ENCODE measurements at places on chromosomes 3 and 15.

DNA sequence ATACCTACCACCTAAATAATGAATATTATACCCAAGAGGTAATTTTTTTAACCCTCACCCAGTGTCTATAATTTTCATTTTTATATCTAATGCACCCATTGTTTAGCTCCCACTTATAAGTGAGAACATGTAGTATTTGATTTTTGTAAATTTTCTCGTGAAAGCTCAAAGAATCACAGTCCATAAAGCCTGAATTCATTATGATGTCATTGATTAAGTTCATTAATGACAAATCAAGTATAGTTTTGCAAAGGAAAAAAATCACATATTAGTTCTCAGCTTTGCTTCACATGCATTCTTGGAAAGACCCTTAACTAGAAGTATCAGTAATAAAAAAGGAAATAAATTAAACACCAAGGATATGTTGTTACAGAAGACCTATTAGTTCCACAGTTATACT, 425.3 kb upstream of the UBE2E2 start:
- no peak overlapping the region for H3K4me3 ChIP-seq
- DNase-seq, result no peak
- no peak overlapping the region for H3K27ac ChIP-seq

DNA sequence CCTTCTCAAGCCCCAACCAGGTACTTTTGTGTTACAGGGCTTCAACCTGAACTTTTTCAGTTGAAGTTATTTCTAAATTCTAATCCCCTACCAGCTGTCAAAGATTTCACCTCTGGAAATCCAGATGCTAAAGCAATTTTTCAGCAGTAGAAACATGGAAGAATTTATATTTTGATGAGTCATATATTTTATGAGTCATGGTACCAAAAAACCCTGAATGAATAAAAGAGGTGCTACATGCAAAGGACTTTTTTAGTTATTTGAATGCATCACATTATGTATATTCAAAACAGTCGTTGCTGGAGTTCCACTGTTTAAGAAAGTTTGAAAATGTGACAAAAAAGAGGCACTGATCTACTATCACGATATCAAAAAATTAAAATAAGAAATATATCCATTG, 96.0 kb upstream of the ZNF385D start:
- DNase-seq, result no peak
- no peaks in the 10 kb centered on the region for H3K4me1 ChIP-seq
- H3K27me3 ChIP-seq, result no peaks in the 10 kb centered on the region
- H3K36me3 ChIP-seq, result no peaks in the 10 kb centered on the region
- H3K4me3 ChIP-seq, result no peak overlapping the region
- no peak overlapping the region for H3K27ac ChIP-seq

DNA sequence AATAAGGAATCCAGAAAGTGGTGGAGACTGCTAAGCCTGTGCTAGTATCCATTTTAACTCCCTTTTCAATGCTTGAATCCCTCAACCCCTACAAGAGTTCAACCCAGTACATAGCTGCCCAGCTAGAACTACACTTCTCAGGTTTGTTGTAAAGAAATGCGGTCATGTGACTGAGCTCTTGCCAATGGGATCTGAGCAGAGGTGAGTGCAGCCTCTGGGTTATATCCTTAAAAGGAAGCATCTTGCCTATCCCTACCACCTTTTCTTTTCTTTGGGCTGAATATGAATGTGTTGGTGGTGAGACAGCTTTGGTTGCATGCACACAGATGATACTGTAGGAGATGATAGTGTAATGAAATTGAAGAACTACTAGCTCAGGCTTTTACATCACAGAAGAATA, 139.7 kb downstream of the CADPS start:
- no peak overlapping the region for H3K4me3 ChIP-seq
- no peaks in the 10 kb centered on the region for H3K4me1 ChIP-seq
- no peak for DNase-seq
- H3K36me3 ChIP-seq, result no peaks in the 10 kb centered on the region
- H3K27ac ChIP-seq, result no peak overlapping the region

DNA sequence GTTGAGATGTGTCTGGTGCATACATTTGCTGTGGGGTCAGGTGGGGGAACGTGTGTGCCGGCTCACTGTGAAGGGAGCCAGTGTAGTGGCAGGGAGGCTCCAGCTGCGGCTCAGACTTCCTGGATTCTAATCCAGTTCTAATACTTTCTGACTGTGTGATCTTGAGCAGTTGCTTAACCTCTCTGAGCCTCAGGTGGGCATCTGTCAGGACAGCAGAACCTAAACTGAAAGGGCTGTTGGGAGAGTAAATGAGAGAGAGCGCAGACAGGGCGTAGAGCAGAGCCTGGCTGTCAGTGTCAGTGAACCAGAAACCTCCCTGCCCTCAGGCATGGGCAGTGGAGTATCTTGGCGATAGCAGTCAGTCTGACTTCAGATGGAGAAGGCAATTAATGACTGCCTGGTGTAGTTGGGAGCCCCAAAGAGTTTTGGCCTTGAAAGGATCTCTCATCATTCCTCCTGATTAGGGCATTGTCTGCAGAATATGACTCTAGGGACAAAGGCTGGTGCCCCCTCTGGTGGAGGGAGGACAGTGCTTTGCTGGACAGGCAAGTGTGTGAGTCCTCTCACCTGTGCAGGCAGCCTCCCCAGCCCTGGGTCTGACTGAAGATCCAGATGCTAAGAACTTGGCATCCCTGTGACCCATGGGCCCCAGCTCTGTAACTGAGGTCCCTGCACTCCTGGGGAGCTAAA, 9.6 kb downstream of the KBTBD13 start:
- peak overlapping the region; percentile 96 for H3K27ac ChIP-seq
- no peak overlapping the region for H3K4me3 ChIP-seq
- peak; percentile 71 for DNase-seq
- peaks cover 94% of the 10 kb centered on the region for H3K4me1 ChIP-seq

DNA sequence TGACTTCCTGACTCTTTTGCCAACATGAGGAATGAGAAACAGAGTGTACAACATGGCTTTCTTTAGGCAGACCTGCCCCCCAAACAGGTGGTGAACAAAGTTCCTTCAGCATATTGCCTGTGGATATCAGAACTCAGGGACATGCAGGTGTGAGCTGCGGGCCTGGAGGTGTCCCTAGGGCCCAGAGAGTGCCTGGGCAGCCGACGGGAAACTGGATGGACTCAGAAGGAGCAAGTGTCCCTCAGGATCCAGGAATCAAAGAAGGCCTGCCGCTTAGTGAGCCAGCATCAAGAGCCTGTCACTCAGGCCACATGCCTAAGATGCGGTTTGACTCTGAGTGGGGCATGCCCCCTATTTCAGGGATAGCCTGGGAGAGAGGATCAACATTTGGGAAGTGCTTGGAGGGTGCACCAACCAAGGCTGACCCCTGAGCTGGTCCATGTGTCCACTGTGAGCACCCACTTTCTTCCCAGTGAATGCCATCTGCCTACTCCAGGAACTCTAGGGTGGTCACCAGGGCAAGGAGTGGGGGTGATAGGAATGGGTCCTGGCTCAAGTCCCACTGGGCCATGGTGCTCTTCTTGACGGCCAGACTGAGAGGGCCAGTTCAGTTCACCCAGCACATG, 16.1 kb upstream of the POLR2M start:
- H3K4me1 ChIP-seq, result peaks cover 68% of the 10 kb centered on the region
- H3K27ac ChIP-seq, result peak overlapping the region; percentile 57
- no peak for DNase-seq

DNA sequence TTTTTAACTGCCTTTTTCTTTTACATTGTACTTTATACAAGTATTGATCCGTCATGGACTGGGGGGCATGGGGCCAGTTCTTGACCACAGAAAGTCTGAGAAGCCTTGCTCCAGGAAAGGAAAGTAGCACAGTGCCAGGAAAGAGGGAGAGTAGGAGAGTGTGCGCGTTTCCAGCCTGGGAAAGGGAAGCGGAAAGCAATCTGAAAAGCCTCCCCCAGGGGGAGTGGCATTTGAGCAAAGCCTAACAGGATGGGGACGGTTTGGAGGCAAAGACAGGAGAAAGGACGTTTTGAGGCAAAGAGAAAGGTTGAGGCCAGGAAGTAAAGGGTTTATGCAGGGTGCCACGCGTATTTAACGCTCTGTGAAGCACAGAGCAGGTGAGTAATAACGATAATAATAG, 116.9 kb downstream of the RORA start:
- H3K4me1 ChIP-seq, result no peaks in the 10 kb centered on the region
- H3K4me3 ChIP-seq, result no peak overlapping the region

- no peaks in the 10 kb centered on the region for H3K36me3 ChIP-seq
- no peak overlapping the region for H3K27ac ChIP-seq
- no peaks in the 10 kb centered on the region for H3K27me3 ChIP-seq
- no peak overlapping the region for H3K4me3 ChIP-seq
- DNase-seq, result no peak
- no peaks in the 10 kb centered on the region for H3K4me1 ChIP-seq
Measured at GRCh38 chr3:86175051-86175536, 815.9 kb downstream of the VGLL3 start.

All from tibial artery (tissue), 4 donors.